ENCODE measurements at places on chromosomes 16 and 17. TPM values are rescaled to one million over a fixed set of nuclear protein-coding genes. Genes with fewer than 3 reads are reported as not detected.
A peak's percentile ranks its signal among the peaks of the same experiment; 100 is the strongest.

MYOCD gene
- 19.2 TPM for total RNA-seq

- no peak for DNase-seq
These were observed 35.8 kb downstream of the CPD start for GRCh38 chr17:30414486-30414885.

GRCh38 chr16:10200637-10201586, 18.7 kb upstream of the GRIN2A start:
- DNase-seq: no peak

KRTAP4-1 gene
- total RNA-seq: not detected

- DNase-seq: no peak
These were observed 236.1 kb upstream of the TNRC6C start for GRCh38 chr17:77722366-77722765.

GRCh38 chr16:9599415-9600120, 508.1 kb downstream of the HAPSTR1 start:
- no peak for DNase-seq

C17orf50 gene
- not detected for total RNA-seq

DNA sequence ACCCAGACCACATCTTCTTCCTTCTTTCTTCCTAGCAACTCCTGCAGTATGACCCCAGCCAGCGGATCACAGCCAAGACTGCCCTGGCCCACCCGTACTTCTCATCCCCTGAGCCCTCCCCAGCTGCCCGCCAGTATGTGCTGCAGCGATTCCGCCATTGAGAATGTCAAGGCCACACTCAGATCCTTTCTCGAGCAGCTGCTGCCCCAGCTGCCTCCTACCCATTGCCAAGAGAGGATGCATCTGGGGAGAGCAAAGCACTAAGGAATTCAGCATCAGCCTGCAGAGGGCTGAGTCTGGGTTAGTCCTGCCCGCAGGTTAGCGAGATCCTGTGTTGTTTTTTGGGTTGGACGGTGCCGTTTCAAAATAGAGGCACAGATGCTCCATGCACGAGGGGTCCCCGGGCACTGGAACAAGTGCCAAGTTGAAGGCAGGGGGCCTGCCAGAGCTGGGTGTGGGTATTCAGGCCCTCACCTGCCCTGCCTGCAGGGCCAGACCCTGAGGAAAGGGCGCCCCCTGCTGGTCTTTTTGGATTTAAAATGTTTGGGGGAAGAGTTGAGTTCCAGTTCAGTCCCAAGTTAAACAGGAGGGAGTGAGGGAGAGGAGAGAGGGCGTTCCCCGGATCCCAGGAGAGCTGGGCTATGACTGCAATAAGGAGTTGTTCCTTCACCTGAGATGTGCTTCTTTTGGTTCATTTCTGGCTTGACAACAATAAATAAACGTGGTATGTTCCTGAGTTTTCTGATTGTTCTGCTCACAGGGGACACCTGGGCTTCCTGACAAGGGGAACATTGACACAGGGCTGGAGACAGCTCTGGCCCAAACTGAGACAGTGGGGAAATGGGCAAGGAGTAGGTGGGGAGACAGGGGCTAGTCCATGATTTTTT, 4.9 kb downstream of the CDK3 start:
- DNase-seq: peak; percentile 73

GRCh38 chr17:44314869-44315661, 6.7 kb downstream of the RUNDC3A start:
- no peak for DNase-seq

GRCh38 chr17:49580055-49580721, 4.5 kb downstream of the NXPH3 start:
- no peak for DNase-seq

GRCh38 chr17:82486231-82487094, 27.9 kb downstream of the NARF start:
- DNase-seq: no peak

DNA sequence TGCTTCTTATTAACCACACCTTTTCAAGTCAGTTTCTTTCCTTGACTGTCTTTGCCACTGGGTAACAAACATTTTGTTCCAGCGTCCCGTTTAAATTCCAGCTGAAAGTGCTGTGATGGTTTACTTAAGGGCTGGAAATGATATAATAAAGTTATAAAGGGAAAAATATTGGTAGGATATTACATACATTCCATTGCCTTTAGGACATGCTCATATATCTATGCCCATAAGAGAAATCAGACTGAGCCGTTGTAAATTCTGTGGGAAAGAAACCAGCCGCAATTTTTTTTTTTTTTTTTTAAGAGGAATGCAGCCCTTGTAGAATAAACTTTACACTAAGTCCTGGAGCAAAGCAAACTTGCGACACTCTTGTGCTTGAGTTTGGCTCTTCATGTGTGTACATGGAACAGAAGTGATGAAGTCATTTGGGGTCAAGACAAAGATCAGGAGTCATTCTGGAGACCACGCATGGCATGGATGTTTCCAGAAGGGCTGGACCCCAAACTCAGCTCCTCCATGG, 210.9 kb downstream of the XYLT1 start:
- no peak for DNase-seq

EVI2B gene
- not detected for total RNA-seq

RHBDL1 gene
- 5.2 TPM for total RNA-seq

- DNase-seq: no peak
These were observed 46.1 kb downstream of the IRX3 start for GRCh38 chr16:54240271-54241129.

CLUH gene
- 40.2 TPM for total RNA-seq

DNA sequence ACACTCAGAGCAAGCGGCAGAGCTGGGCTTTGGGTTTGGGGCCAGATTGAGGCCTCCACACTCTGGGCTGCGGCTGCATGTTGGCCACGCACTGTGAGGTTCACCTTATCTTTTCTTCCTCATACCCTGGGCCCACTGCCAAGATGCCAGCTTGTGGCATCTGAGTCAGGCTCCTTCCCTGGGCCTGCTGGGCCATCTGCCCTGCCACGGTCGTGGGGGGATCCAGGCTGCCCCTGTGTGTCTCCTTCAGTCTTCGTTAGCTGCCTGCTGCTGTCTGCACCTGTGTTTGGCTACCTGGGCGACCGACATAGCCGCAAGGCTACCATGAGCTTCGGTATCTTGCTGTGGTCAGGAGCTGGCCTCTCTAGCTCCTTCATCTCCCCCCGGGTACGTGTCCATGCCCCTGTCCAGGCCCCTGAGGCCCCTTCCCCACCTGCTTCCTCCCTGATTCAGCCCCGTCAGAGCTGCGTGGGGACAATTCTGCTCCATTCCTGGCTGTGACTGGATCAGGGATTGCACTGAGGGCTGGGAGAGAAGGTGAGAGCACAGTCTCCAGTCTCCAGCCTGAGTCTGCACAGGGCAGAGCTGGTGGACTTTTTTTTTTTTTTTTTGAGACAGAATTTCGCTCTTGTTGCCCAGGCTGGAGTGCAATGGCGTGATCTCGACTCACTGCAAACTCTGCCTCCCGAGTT, 11.2 kb downstream of the SPNS3 start:
- no peak for DNase-seq

GFAP gene
- not detected for total RNA-seq

SLC13A2 gene
- 0.29 TPM for total RNA-seq

- no peak for DNase-seq
These were observed 469.6 kb downstream of the SOX9 start for GRCh38 chr17:72590382-72590781.

GRCh38 chr17:80971704-80972304, 19.8 kb upstream of the CHMP6 start:
- no peak for DNase-seq

GRCh38 chr17:51166198-51166986, at the start of gene NME2:
Gene NME2 (plus strand): TSS chr17:51166411. CDS start chr17:51166831, 420 bp downstream.
- peak; percentile 77 for DNase-seq

DNA sequence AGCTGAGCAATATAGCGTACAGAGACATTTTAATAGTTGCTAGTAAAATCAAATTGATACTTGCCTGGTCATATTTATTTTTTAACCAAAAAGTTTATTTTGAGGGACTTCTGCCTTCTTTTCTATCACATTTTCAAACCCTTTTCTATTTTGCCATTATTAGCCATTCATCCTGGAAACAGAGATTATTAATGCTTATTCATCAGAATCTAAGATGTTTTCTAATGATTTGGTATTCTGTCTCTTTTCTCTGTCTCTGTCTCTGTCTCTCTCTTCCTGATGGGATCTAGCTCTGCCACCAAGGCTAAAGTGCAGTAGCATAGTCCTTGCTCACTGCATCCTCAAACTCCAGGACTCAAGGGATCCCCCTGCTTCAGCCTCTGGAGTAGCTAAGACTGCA, 871.3 kb upstream of the CDH8 start:
- no peak for DNase-seq

GRCh38 chr17:37714897-37715296, 30.0 kb downstream of the HNF1B start:
- DNase-seq: no peak

Data from progenitor cell of endocrine pancreas (in vitro differentiated cells).